ENCODE measurements at places on chromosomes 3 and 15.

DNA sequence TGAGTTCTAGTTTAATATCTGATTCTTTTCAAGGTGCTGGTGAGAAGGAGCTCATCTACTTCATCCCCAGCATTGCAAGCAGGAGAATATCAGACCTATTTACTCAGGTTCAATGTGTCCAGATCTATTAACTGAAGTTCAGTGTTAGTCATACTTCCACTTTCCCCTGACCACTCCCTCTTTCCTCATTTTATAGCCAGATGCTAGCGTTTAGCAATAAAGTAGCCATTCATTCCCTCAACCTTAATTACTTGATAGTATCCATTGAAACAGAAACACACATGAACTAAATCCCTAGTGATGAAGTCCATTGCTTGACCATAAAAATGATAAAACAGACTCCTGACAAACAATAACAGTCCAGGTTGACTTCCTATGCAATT is 60.0 kb downstream of the RPL22L1 start:
- no peak for DNase-seq

GRCh38 chr3:187902041-187902471 is 156.8 kb upstream of the BCL6 start:
- DNase-seq: no peak

- no peak for DNase-seq
Observed at GRCh38 chr3:12413721-12414255, 70.5 kb upstream of the TSEN2 start.

- no peak for DNase-seq
Observed at GRCh38 chr3:126291537-126291936, 65.7 kb downstream of the KLF15 start.

GRCh38 chr15:64072812-64073211 is 20.8 kb downstream of the CIAO2A start:
- DNase-seq: no peak

GRCh38 chr3:115825046-115825445 is 201.7 kb downstream of the GAP43 start:
- DNase-seq: no peak

DNA sequence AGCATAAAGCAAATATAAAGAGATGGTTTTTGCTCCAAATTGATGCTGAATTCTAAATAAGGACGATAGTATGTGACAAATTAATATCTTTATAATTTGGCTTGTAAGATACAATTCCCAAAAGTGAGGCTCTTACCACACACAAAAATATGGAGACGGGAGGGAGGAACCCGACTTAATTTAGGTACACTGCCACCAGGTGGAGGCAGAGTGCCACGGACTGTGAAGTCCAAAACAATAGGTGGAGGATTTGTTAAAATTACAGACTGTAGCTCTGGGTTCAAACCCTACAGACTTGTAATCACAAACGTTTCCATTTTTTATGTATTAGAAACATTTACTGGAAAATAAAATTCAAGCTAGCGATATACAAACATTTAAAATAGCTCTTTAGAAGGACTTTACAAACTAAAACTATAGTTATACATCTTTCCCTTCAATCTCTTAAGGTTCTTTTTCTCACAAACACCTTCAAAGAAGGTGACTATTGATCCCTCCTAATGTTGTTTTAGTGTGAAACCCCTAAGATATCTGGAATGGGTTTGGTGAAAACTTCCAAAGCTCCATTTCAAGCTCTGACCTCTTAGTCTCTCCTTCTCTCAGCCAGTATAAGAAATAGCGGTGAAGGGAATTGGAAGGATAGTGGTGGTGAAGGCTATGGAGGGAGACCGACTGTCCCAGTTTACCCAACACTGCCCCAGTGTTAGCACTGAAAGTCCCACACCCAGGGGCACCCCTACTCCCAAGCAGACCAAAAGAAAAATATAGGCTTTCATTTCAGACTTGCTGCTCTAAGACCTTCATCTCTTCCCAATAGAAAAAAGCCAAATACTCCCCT is 89.7 kb downstream of the AQP9 start:
- DNase-seq: peak; percentile 70

GRCh38 chr3:192545333-192545732 is 182.0 kb downstream of the FGF12 start:
- DNase-seq: no peak

DNA sequence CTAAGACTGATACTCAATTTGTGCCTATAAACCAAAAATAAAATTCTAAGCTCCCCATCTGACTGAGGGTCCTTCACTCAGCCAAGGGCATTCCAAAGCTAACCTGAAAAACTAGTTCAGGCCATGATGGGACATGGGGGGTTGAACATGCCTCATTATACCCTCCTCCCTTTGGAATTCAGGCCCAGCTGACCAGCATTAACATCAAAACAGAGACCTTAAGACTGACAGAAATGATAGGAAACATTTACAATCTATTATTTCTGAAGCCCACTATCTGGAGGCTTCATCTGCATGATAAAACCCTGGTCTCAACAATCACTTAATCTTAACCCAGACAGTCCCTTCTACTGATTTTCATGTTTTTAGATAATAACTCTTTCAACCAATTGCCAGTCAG is 140.4 kb downstream of the ANO10 start:
- no peak for DNase-seq

DNA sequence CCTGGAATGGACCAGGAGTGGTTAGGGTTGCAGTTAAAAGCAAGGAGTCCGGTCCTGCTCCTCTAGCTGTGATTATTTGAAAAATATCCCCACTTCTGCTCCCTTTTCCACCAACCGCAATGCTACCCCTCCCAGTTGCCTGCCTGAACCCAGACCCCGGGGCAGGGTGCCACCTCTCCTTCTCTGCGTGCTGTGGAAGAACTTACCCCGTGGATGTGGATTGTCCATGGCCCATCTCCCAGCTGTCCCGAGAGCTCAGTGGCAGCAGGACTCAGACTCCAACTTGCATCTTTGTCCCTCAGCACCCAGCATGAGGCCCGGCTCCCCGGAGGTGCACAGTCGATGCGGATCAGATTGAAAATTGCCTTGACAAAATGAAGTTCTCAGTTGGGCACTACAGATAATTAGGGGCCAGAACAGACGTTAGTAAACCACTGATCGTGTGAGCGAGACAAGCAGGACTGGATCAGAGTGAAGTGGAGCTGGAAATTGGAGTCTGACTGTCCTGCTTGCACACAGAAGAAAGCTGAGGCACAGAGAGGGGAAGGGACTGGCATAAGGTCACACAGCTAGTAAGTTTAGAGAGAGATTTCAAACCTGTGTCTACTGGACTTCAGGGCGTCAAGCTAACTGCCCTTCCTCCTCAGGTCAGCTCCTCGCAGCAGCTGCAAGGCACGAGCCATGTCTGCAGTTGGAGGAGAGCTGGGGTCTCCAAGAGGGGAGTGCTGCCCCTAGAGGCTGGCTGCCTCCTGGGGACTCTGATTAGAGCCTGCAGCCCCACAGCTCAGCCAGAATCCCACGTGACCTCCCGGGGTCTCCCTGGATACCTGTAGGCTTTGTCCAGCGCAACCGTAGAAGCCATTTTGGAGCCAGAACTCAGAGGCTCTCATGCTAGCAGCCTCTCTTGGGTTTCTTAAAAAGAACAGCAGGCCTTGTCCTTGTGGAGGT is 14.7 kb downstream of the SLC6A1 start:
- no peak for DNase-seq

Data from NCI-H1694 (cell line).